ENCODE measurements at places on chromosomes 5 and 9. TPM values are rescaled to one million over a fixed set of nuclear protein-coding genes. Genes with fewer than 3 reads are reported as not detected.
A peak's percentile ranks its signal among the peaks of the same experiment; 100 is the strongest.

The CARD9 gene
- 2.5 TPM for total RNA-seq

The CLIC3 gene
- total RNA-seq: 6.4 TPM

The ZFP2 gene
- 2.0 TPM for total RNA-seq

The EIF4EBP3 gene
- total RNA-seq: 30.7 TPM

The PCDHGA4 gene
- total RNA-seq: 9.0 TPM

The EQTN gene
- not detected for total RNA-seq

GRCh38 chr9:27351438-27351837 is 54.5 kb upstream of the EQTN start:
- DNase-seq: no peak

DNA sequence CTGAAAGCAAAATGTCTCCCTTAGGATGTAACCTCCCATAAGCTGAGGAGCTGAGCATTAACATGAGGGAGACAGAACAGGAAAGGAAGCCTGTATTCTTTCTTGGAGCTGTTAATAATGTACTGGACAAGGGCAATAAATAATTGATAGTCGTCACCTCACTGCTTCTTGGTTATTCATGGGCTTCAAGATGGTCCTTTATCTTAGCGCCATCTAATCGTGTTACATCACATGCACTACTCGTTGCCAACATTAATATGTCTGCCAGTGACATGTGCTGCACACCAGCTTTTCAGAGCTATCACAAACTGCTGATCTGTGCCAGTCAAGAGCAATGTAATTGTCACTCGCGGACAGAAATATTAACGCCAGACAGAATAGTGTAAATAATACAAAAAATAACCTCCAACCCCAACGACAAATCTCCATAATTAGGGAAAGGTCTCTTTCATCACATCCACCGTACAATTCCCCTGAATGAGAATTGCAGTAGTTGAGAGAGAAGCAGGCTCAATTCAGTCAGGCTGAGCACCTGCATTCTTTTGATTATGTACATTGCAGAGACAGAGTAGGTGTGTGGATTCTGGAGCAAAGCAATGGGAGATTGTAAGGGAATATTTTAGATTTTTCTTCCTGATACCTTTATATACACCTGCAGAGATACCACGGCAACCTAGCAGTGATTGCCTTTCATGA is 267.1 kb downstream of the SPATA31D1 start:
- no peak for DNase-seq

- no peak for DNase-seq
Measured at GRCh38 chr9:134712926-134713325, 71.3 kb downstream of the COL5A1 start.

DNA sequence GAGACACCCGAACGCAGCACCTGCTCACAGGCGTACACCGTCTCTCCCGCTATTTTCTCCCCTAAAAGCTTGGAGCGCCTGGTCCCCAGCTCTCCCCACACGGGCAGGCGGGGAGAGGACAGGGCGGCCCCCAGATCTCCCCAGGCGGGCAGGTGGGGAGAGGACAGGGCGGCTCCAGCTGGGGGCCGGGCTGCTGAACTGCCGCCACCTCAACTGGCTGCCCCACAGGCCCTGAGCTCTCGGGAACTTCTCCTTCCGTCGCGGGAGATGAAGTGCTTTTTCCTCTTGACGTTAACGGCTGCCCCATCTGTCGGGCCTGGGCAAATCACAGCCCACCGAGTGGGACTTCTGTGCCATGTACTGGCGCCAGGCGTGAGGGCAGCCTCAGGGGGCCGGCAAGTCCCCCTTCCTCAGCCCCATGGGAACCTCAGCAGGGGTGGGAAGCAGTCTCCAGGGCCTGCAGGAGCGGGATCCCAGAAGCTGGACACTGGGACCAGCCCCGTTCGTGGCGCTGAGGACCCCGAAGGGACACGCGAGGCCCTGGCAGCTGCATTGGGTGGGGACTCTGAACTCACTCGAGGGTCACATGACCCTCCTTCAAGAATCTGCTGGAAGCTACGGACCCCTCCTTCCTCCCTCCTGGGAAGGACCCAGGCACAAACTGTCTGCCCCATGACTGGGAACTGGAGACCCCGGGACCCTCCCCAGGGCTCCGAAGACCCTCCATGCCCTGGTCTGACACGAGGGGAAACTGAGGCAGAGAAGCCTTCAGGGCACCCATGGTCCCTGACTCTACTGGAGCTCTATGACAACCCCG is 5.7 kb upstream of the EGFL7 start:
- no peak for DNase-seq

- DNase-seq: no peak
Measured at GRCh38 chr5:107470295-107470582, 200.5 kb downstream of the EFNA5 start.

- DNase-seq: no peak
Measured at GRCh38 chr5:138226910-138227309, 13.8 kb upstream of the CDC23 start.

DNA sequence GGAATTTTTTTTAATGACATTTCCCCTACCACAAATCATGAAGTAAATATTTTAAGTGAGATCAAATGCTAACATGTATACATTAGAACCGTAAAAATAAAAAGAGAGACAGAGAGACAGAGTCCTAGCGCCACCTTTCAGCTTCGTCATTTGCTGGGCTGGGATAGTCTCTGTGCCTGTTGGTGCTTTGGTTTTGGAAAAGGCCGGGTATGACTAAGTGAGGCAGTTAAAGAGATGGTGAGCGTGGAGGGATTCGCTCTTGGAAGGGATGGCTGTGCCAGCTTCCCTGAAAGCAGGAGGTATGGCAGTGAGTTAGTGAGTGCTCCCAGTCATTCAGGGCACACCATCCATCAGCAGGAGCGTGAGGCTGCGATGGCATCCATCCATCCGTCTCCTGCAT is 729.6 kb upstream of the WWC1 start:
- DNase-seq: no peak

GRCh38 chr5:153237671-153238332 is 252.7 kb upstream of the GRIA1 start:
- no peak for DNase-seq

DNA sequence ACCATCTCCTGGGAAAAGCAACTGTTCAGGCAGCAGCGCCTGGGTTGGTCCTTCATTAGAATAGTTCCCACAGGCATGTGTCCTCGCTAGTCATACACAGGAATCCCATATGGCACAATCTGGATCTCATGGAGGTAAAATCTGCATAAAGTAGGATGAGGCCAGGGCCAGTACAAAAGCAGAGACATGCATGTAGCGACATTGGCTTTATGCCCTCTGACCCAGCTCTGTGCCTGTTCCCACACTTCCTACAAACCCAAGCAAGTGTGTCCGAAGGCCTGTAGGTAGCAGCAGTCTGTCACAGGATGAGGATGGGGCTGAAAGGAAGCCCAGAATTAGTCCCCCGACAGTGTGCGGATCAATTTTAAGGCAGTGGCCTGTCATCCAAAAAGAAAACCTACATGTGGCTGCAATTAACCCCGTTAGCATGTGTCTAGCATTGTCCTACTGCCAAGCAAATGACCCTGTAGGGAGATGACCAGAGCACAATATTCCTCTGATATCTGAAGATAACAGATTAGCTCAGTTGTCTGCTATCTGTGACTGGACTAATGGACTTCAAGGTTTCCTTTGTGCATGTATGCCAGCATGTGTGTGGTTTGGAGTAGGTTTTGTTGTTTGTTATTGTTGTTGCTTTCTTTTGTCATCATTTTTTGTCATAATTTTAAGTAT is 178.8 kb downstream of the TMEM161B start:
- DNase-seq: no peak

DNA sequence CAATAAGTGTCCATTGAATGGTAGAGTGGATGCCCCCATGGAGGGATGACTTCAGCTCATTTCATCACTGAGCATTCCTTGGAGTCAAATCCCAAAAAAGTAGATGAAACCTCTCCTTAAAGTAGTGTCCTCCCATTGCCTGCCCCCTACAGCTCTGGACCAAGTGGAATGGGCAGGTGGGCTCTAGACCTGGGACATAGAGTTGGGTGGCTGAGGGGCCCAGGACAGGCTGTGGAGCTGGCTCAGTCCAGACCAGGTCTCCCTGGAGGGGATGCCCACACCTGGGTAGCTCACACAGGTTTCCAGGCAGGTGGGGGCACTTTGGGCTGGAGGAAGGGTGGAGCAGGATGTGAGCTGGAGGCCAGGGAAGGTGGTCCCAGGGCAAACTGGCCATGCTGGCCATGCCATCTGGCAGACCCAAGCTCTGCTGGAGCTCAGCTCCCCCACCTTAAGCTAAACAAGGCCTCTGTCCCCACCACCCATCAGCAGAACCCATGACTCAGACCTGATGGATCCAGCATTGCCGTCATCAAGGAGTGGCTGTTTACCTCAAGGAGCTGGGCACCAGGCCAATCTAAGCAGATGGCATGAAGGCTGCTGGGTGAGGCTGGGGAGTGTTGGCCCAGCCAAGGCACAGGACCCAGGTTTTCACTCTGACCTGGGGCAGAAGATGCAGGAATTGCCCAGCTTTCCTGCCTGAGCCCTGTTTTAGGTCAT is 6.2 kb upstream of the SPINK4 start:
- peak; percentile 31 for DNase-seq

GRCh38 chr5:179698935-179699615 is at the start of gene CANX:
Gene CANX (plus strand): TSS chr5:179698967. CDS start chr5:179705682, 6,715 bp downstream.
- no peak for DNase-seq

- no peak for DNase-seq
Measured at GRCh38 chr9:69573651-69574050, 98.5 kb downstream of the APBA1 start.

GRCh38 chr5:168962306-168962705 is 338.6 kb downstream of the SLIT3 start:
- no peak for DNase-seq

DNA sequence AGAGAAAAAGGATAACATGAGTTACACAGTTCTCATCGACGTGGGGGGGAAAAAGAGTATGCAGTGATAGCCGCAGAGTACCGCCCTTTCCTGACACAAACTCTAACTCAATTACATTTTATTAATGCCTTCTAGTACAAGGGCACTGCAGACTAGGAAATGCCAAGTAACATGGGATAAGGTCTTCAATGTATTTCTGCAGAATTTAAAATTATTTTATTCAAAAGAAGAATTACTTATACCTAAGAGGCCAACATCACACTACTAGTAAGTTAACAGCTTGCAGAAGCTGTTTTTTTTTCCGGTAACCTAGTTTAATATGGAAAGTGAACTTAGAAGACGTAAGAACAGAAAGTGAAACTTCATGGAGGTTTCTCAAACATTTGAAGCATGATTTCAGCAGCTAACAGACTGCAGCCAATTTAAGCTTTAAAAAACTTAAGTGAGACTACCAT is 3.9 kb downstream of the SETX start:
- no peak for DNase-seq

DNA sequence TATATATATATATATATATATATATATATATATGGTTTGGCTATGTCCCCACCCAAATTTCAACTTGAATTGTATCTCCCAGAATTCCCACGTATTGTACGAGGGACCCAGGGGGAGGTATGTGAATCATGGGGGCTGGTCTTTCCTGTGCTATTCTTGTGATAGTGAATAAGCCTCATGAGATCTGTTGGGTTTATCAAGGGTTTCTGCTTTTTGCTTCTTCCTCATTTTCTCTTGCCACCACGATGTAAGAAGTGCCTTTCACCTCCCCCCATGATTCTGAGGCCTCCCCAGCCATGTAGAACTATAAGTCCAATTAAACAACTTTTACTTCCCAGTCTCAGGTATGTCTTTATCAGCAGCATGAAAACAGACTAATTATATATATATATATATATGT is 52.3 kb upstream of the ADAMTS2 start:
- no peak for DNase-seq

DNA sequence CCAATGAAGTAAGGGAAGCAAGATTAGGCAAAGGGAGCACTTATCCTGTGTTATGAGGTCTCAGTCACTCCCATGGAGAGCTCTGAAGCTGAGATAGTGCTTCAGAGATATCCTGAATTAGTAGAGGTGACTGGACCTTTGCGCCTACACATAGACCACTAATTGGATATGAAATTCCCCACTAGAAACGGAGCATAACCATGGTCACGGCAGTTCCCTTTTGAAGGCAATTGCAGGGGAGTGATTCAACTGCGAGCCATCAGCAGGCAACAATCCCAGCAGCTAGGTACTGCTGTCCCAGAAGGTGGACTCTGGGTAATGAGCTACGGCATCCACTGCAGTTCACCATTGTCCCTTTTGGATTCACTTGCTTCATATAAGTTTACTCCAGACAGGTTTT is 267.7 kb upstream of the RASA1 start:
- DNase-seq: no peak

DNA sequence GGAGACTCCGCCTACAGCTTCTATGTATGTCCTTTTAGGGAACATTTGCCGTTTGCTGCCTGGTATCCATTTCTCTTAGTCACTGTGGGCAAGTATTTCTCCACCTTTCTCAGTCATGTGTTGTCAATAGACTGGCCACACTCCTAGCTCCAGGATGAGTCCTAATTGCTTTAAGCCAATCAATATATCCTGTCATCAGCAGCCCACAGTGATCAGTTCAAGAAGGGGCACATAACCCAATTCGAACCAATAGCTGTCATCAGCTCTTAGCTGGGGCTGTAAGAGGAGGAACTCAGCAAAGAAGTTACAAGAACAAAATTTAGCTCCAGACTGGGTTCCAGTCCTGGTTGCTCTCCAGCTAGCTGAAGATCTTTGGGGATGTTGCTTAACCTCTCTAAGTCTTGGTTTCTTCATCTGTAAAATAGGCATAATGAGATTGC is 70.7 kb upstream of the MAN2A1 start:
- DNase-seq: no peak
